Activated CD4-positive, alpha-beta T cell treated with anti-CD3 and anti-CD28 coated beads for 48 hours (primary cell): ENCODE measurements at places on chromosomes 11 and 22.

GRCh38 chr11:46235777-46236688, 41.4 kb upstream of the CREB3L1 start:
- DNase-seq = no peak

- DNase-seq = no peak
Observed at GRCh38 chr11:95888439-95888838, 35.5 kb downstream of the MTMR2 start.

GRCh38 chr11:66443602-66444001, 5.0 kb upstream of the MRPL11 start:
- no peak for DNase-seq

DNA sequence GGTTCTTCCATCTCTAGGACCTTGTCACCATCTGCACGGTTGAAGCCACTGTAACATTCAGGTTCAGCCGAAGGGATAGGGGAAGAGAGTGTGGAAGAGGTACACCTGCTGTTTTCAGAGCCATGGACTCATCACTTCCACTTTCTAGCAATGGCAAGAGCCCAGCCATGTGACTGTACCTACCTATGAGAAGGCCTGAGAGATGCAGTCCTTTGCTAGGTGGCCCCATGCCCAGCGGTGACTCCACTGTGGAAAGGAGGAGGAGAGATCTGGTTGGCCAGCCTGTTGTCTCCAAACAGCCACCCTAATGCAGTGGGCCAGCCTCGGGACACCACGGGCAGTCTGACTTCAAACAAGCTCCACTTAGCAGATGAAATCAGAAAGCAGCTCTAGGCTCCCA, 16.0 kb downstream of the RASD2 start:
- no peak for DNase-seq

GRCh38 chr11:124889191-124890091, 8.2 kb downstream of the ROBO4 start:
- DNase-seq = no peak

DNA sequence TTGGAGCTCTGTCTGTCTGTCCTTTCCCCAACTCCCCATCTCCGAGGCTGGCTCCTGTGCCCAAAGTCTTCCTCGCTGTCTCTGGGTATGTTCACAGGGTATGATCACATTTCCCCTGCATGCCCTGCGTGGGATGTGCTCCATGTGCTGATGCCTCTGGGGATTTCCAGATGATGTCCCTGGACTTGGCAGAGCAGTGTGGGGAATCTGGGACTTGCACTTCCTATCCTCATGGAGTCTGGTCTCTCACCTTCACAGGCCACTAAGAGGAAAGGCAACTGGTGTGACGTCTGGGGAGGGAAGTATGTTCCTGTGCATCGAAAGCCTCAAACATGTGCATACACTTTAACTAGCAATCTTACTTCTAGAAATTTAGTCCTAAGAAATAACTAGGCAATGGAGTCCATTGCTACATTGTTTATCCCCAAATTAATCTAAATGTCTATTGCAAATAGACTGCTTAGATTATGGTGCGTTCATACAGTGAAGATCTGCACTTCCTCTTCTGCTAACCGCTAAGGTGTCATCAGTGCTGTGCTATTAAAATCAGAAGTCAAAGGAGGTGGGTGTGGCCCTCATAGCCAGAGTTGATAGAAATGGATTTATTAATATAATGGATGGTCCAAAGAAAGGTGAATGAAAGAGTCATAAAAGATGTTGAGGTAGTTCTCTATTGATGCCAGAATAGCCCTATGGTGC, 20.8 kb downstream of the TIMP3 start:
- no peak for DNase-seq

- DNase-seq = no peak
Observed at GRCh38 chr11:101448881-101449442, 134.8 kb downstream of the TRPC6 start.

DNA sequence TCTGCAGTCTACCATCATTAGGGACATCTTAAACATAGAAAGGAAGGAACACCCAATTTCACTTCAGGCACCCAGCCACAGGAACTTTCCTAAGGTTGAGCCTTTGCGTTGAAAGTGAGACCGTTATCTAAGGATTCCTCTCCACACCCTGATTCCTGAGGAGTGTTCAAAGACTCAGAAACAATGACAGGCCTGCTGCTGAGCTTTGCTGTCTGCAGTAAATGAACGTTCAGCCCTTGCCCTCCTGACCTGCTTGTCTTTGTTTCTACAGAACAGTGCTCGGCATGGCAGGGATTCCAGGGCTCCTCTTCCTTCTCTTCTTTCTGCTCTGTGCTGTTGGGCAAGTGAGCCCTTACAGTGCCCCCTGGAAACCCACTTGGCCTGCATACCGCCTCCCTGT, 7.0 kb downstream of the PRSS23 start:
- DNase-seq = no peak

DNA sequence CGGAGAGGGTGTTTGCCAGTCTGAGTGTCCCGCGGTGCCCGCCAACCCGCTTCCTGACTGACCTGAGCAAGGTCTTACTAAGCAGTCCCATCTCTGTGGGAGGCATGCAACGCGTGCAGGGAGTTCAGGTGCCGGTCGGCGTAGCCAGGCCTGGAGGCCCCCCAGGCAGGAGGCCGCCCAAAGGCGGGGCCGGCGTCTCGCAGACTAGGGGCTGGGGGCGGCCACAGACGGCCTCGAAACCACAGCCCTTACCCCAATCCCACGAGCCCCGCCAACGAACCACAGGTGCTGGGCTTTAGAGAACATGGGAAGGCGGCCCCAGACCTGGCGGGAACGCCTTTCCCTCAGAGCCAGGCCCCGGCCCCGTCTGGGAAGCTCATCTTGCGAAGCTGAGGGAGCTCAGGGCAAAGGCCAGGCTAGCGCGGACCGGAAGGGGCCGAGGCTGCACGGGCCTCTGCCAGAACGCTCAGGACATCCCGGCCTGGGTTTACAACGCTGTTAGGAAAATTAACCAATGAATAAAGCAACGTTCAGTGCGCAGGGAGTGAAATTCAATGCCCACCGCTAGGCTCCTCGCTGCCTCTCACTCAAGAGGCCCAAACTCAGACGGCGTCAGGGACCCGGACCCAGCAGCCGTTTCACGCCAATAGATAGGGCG, 2.1 kb upstream of the MTFP1 start:
- DNase-seq = peak; percentile 80

DNA sequence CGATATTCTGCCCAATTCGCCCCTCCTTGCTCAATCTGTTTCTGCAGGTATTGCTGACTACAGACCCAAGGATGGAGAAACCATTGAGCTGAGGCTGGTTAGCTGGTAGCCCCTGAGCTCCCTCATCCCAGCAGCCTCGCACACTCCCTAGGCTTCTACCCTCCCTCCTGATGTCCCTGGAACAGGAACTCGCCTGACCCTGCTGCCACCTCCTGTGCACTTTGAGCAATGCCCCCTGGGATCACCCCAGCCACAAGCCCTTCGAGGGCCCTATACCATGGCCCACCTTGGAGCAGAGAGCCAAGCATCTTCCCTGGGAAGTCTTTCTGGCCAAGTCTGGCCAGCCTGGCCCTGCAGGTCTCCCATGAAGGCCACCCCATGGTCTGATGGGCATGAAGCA, 9.2 kb upstream of the SLC35E4 start:
- DNase-seq = no peak

GRCh38 chr11:36702330-36703054, 104.5 kb upstream of the RAG2 start:
- no peak for DNase-seq

GRCh38 chr11:103659743-103660142, 376.7 kb upstream of the DDI1 start:
- no peak for DNase-seq

DNA sequence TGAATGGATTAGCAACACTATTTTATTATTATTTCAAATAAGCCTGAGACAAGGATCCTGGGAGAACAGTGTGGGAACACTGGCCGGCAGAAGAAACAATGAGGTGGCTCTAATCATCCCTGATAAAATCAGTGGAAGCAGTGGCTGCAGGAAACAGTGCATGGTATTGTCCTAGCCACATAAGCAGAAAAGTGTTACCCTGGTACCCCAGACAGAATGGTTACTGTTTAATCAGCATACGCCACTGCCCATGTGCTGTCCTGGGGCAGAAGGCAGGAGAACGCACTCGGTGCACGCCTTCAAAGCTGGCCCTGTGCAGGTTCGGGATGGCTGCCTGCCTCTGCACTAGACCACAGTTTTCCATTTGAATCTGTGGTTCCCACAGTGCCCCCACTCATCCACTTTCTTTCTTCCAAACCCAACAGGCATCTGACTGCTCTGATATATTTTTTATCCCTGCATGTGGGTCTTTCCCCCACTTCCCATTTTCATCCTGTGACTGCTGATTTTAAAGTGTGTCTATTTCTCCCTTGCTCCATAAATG, 25.7 kb downstream of the OPCML start:
- DNase-seq = no peak

- no peak for DNase-seq
Observed at GRCh38 chr11:100861212-100861611, 174.1 kb downstream of the ARHGAP42 start.

- DNase-seq = no peak
Observed at GRCh38 chr11:14029971-14030920, 67.7 kb downstream of the SPON1 start.
